SHP77 treated with DMSO at 0.1 percent for 48 hours (cell line): ENCODE measurements at places on chromosomes 5 and 9.
A peak's percentile ranks its signal among the peaks of the same experiment; 100 is the strongest.

- no peak for DNase-seq
Observed at GRCh38 chr5:33300209-33300742, 140.5 kb upstream of the TARS1 start.

DNA sequence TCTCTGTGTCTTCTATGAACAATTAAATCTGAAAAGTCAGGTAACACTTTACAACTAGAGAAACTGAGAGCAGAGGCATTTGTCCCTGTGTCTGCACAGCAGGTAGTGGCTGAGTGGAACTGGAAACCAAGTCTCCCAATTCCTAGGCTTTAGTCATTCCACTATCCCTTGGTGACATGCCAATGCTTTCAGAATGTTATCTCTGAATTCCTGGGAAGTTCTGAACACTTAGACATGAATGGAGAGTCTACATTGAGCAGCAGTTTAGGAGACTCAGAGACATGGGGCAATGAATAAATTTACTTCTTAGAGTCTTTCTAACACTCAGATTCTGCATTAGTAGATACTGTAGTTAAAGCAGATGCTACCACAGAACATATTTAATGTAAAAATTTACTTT lies 94.8 kb upstream of the APC start:
- no peak for DNase-seq

DNA sequence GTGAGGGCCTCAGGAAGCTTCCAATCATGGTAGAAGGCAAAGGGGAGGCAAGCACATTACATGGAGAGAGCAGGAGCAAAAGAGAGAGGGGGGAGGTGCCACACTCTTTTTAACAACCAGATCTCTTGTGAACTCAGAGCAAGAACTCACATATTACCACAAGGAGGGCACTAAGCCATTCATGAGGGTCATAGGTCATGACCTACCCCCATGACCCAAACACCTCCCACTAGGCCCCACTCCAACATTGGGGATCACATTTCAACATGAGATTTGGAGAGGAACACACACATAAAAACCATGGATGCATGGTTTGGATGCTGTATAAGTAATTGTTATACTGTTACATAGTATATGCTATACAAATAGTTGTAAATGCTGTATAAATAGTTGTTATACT lies 17.5 kb downstream of the POLK start:
- DNase-seq, result no peak

- no peak for DNase-seq
Observed at GRCh38 chr9:86687788-86688187, 259.5 kb downstream of the GAS1 start.

GRCh38 chr9:2704504-2704903 lies 12.8 kb upstream of the KCNV2 start:
- no peak for DNase-seq

- no peak for DNase-seq
Observed at GRCh38 chr5:73733219-73733618, 107.2 kb downstream of the ARHGEF28 start.

DNA sequence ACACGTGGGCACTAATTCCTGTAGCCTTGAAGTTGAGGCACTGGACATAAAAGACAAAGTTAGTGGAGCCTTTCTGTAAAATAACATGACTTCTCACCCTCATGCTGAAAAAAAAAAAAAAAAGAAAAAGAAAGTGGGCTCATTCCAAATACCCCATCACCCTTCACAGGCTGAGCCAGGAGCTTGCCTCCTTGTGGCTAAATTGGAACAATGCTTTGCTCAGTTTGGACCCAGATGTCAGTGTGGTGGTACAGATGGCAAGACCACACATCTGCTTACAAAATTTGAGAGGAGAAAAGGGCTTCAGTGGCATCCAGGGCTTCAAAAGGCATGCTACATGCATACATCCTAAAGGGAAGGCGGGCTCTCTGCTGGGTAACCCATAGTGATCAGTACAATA lies 342.8 kb downstream of the EBF1 start:
- DNase-seq, result no peak

- no peak for DNase-seq
Observed at GRCh38 chr5:132301344-132302271, 7.4 kb downstream of the SLC22A4 start.

GRCh38 chr5:16883176-16883575 lies 52.9 kb downstream of the MYO10 start:
- DNase-seq, result no peak

DNA sequence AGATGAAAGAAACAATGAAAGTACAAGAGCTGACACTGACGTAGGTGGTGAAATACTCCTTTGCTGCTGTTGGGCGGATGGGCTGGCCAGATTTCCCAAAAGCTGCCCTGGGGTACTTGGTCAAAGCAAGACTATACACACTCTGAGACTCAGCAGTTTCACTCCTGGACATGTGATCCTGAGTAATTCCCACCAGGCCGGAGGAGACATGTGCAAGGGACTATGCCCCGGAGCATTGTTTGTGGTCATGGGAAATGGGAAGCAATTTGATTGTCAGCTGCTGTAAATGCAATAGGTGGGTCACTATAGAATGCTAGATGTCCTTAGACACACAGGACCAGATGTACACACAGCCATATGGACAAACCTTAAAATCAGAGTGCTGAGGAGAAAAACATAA lies 116.1 kb downstream of the DCP2 start:
- DNase-seq, result no peak

DNA sequence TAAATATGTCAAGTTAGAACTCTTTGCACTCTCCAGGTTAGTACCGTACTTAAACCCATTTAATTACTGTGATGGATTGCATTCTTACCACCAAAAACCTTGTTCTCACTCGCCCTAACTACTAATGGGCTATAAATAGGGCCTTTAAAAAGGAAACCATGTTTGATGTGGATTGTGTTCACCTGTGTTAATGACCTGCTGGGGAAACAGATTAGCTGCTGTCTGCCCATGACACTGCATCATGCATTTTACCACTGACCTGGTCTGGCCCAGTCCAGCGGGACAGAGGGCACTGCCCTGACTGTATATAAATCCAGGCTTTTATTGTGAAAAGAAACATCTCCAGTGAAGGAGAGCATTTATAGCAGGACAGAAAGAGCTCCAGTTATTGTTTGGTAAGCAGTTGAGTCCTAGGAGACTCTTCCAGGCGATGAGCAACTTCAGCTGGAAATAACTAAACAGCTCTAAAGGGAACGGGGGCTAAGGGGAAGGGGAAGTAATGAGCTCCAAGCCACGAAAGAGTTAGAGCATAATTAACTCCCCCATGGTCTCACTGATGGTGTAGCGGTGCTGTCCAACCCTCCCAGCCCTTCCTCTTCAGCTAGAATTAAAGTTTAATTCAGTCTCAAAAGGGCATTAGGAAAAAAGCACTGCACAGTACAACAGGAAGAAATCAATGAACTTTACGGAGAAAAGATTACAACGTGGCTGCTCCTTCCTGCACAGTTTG lies 303.1 kb downstream of the ENC1 start:
- no peak for DNase-seq

GRCh38 chr9:77819657-77820056 lies 171.5 kb upstream of the GNA14 start:
- DNase-seq, result no peak

- DNase-seq, result no peak
Observed at GRCh38 chr9:126533926-126534310, 79.8 kb upstream of the LMX1B start.

GRCh38 chr5:142657446-142657845 lies 28.4 kb downstream of the FGF1 start:
- DNase-seq, result no peak

DNA sequence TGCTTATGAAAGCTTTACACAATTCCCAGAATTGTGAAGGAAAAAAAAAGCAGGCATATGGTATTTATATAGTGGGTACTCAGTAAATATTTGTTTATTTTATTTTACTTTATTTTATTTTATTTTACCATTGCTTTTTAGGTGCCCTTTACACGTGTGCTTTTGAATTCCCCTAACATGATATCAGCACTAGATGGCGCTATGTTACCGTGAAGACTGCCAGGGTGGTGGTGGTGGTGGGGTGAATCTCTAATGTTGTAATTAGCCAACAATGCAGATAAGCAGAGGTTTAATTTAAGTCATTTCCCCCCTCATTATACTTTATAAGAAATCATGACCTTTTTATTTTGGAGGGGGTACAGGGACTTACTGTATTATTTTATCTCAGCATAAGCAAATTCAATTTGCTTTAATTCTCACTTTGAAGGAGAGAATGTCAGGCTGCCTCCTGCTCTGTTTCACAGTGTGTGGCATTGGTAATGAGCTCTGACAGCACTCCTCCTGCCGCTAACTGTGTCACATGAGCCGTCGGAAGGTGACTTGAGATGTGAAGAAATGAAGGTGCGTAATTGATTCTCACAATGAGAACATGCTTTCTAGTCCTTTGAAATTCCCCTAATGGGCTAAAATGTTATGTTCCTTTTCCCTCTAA lies 165.6 kb downstream of the YTHDC2 start:
- DNase-seq, result no peak

- DNase-seq, result no peak
Observed at GRCh38 chr9:109996936-109997580, 210.9 kb downstream of the C9orf152 start.

GRCh38 chr9:37040508-37041127 lies 6.5 kb upstream of the PAX5 start:
- no peak for DNase-seq

- no peak for DNase-seq
Observed at GRCh38 chr9:84238652-84239051, 101.9 kb downstream of the SLC28A3 start.

GRCh38 chr9:16320338-16320902 lies 550.0 kb downstream of the BNC2 start:
- DNase-seq, result no peak

- no peak for DNase-seq
Observed at GRCh38 chr9:311841-312240, 97.2 kb downstream of the DOCK8 start.

- no peak for DNase-seq
Observed at GRCh38 chr5:142749321-142749720, 20.9 kb upstream of the ARHGAP26 start.

DNA sequence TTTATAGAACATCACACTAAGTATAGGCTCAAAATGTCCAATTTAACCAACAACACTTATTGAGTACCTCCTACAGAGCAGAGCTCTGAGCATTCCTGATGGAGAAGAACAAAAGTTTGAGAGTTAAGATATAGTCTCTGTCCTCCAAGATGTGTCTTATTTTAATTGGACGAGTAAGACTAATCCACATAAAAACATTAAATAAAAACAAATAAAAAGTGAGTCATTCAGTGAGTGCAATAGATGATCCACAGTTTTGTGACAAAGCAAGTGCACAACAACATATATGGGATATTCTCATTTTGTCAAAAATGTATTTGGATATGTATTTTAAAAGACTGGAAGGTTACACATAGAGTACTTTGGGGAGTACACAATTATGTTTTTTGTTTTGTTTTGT lies 277.4 kb downstream of the FBXL17 start:
- DNase-seq, result no peak

- DNase-seq, result no peak
Observed at GRCh38 chr5:113179156-113179555, 202.6 kb downstream of the DCP2 start.

GRCh38 chr5:166086568-166086967 lies 2204.9 kb upstream of the WWC1 start:
- DNase-seq, result no peak

GRCh38 chr9:6079386-6079785 lies 64.0 kb upstream of the RANBP6 start:
- no peak for DNase-seq

GRCh38 chr5:139946440-139946839 lies 96.7 kb downstream of the NRG2 start:
- DNase-seq, result no peak

GRCh38 chr5:108753331-108753730 lies 5.6 kb downstream of the FER start:
- DNase-seq, result no peak

DNA sequence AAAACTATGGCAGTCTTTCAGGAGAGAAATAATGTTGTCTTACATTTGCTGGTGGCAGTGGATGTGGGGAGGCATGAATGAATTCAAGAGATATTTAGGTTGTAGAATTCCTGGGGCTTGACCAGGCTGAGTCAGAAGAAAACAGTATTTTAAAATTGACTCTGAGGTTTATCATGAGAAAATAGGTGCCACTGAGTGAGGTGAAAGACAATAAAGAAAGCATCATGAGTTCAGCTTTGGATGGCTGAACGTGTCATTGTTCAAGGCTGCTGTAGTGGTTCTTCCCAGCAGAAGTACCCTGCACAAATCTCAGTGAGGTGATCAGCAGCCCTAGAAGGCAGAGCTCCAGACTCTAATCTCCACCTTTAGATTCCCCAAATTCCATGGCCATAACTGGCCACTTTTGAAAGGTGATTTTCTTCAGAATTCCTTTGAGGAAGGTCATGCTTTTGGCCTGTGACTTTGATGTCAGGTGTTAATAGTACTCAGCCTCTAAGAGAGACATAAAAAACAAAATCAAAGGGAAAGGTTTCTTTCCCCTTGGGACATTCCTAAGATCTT lies 395.4 kb downstream of the NTRK2 start:
- no peak for DNase-seq

DNA sequence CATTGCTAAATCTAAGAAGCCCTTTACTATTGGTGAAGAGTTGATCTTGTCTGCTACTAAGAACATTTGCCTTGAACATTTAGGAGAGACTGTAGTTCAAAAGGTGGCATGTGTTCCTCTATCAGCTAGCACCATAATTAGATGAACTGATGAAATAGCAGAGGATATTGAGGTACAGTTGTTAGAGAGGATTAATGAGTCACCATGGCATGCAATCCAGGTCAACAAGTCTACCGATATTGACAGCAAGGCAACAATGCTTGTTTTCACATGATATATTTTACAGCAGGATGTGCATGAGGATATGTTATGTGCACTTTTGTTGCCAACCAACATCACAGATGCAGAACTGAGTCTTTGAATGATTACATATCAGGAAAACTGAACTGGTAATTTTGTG lies 134.3 kb upstream of the CDH9 start:
- peak; percentile 58 for DNase-seq

DNA sequence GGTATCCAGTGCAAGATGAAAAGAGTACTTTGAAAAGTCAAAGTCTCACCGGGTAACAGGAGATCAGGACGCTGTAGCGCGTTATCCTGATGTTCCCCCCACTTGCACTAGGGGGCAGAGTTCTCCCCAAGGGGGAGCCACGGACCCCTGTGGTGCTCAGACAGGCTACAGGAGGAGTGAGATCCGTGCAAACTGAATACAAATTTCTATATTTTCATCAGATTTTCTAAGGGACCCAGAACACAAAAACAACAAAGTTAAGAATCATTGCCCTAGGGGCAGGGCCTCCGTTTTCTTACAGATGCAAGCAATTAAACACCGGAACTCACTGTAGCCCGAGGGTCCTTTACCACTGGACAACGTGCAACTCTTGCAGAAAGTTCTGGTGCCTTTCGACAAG lies 2.0 kb downstream of the MYO10 start:
- no peak for DNase-seq

GRCh38 chr5:122996091-122996490 lies 40.4 kb downstream of the PPIC start:
- no peak for DNase-seq

DNA sequence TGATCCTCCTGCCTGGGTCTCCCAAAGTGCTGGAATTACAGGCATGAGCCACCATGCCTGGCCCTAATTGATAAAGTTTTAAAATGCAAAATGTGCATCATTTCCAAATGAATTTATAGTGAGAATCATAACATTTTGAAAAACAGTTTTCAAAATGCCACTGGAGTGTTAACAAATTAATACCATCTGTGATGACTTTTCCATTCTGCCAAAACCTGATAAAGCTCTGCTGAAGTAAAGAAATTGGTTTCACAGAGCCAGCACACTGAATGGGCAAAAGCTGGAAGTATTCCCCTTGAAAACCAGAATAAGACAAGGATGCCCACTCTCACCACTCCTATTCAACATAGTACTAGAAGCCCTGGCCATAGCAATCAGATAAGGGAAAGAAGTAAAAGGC lies 89.6 kb downstream of the MUSK start:
- no peak for DNase-seq

- no peak for DNase-seq
Observed at GRCh38 chr5:126398791-126399190, 24.4 kb upstream of the GRAMD2B start.
